ENCODE measurements at places on chromosomes 1 and 21. TPM values are rescaled to one million over a fixed set of nuclear protein-coding genes. Genes with fewer than 3 reads are reported as not detected.

CFAP45 gene
- under 0.01 TPM for total RNA-seq

SLC2A5 gene
- total RNA-seq = 0.82 TPM

IPO13 gene
- 13.9 TPM for total RNA-seq

DMRTA2 gene
- 1.2 TPM for total RNA-seq

LCK gene
- total RNA-seq = not detected

S100A10 gene
- 2.4 TPM for total RNA-seq

GBP5 gene
- under 0.01 TPM for total RNA-seq

XCL1 gene
- total RNA-seq = not detected

KRTAP11-1 gene
- total RNA-seq = not detected
